ENCODE measurements at places on chromosomes 4 and X.

GRCh38 chr4:66572949-66573348 lies 902.7 kb upstream of the EPHA5 start:
- DNase-seq, result no peak

- no peak for DNase-seq
These were observed 164.4 kb upstream of the CPEB2 start for GRCh38 chr4:14837860-14838259.

- DNase-seq, result no peak
These were observed 267.2 kb downstream of the TEX13A start for GRCh38 chrX:104953251-104953650.

GRCh38 chr4:79330720-79331119 lies 4.9 kb upstream of the NAA11 start:
- DNase-seq, result no peak

DNA sequence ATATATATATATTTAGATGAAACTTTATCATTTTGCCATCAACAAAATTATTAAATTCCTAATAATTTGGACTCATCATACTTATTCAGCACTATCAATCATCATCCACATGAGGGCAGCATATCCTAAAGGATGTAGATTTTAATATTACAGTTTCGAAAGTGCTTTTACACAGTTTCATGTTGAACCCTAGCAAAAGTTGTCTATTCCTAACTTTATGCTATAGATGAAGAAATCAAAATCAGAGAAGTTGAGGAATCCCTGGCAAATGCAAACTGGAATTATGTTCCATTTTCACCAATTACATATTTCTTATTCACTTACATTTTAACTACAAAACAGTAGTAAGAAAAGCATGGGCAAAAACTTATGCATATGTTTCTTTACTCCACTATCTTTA lies 36.6 kb upstream of the UGT2A1 start:
- no peak for DNase-seq

DNA sequence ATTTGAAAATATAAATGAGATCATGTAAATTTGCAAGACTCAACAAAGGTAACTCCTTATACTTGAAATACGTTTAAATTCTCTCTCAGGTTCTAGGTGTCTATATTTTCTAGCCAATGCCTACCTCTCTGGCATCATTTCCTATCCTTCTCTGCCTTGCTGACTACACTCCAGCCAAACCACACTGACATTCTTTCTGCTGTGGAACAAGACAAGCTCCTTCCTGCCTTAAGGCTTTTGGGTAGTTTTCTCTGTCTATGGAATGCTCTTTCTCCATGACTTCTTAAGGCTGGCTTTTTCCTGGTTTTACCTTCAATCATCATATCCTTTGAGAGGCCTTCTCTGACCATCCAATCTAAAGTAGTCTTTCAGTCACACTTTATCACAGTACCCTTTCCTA lies 201.0 kb downstream of the SPRY1 start:
- DNase-seq, result no peak

DNA sequence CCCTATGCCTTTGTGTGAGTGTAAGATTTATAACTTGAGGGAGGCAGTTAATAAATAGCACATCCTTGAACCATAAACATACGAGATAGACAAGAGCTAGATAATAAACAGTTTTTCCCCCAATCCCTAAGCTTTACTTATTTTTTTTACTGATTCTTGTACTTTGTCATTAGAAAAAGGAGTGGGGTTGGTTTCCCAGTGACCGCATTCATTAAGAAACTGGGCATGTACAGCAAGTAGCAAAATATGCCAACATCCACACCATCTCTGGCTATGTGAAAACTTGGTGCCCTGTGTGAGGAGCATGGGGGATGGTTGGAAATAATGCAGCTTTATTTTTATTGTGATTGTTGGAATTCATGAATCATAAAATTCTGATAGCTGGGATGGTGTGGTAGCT lies 176.2 kb downstream of the CBR4 start:
- DNase-seq, result no peak

DNA sequence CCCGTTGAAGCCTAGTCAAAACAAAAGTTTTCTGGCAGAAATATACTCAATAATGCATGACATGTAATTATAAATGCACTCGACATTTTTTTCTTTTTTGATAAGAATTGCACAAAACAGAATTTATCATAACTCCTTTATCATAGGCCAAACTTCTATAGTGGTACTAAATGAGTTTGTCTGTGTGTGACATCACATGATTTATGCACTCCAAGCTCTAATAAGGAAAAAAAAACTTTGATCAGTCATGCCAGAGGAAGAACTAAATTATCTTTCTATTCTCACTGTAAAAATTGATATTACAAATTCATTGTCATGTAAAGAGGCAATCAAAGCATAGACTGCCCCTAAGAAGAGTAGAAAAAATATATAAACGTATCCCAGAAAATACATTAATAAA lies 112.4 kb upstream of the NOCT start:
- no peak for DNase-seq

DNA sequence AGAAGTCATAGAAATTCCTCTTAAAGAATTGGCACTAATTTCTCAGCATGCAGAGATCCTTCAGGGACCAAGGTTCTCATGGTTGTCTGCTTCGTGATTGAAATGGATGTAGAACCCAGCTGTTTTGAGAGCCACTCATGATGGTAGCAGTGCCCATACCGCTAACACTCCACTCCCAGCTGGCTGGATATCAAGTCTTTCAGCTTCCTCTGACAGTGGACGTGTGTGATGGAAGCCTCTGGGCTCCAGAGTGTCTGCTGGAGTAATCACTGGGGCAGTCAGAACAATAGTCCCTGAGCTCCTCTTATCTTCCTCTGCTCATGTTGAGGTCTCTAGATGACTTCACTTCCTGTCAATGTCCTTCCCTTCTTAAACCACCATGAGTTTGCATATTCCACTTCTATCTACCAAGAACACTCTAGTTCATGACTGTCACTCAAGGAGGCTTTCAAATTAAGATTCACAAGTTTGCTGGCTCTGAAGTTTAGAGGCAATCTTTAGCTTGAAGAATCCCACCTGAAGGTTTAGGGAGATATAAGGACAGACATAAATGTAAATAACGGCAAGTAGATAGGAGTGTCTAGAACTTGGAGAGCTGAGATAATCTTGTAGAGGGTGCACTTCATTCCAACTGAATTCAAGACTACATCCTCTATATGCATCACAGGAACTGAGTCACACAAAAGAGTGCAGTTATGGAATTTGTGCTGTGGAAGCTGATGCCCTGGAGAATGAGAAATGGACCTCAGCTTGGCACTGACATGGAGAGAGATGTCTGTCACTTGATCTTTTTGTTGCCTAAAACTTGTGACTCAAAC lies 64.5 kb upstream of the WDR1 start:
- DNase-seq, result peak; percentile 11

GRCh38 chr4:140672416-140672815 lies 83.8 kb downstream of the TBC1D9 start:
- DNase-seq, result no peak

DNA sequence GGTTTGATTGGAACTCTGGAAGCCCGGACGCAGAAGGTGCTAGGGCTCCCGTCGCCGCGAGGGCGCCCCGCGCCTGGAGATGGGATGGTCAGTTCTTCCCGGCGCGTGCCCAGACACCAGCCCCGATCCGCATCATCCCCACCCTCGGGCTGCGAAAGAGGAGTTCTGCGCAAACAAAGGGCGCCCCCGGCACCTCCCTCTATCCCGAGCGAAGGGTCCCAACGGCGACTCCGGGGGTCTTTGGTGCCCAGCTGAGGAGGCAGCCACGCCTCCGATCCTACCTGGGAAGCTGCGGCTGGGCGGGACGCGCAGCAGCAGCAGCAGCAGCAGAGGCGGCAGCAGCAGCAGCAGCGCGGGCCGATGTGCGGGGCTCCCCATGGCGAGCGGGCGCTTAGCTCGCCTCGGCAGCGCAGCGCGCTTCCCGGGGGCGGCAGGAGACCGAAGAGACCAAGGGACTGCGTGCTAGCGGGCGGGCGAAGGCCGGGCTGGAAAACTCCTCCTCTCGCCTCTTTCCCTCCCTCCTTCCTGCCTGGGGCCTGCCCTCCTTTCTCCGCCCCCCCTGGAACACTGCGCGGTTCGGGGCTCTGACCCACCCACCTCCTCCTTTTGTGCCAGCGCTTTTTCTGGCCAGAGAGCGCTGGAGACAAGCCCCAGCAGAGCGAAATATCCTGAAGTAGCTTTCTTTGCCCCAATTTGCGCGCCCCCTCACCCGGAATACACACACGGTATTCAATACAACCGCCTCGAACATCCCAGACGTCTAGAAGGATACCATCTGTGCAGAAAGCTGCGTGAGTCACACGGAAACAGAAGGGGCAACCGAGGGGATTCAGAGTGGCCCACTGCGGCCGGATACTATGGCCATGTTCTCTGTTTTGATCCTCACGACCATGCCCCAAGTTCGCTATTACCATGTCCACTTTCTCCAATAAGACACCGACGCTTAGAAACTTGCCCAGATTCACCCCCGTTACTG lies at the start of gene SRPX:
SRPX (minus strand) TSS at position 457 of the 976 bp plus-strand sequence; CDS start at position 378, 79 bp downstream.
- DNase-seq, result no peak

DNA sequence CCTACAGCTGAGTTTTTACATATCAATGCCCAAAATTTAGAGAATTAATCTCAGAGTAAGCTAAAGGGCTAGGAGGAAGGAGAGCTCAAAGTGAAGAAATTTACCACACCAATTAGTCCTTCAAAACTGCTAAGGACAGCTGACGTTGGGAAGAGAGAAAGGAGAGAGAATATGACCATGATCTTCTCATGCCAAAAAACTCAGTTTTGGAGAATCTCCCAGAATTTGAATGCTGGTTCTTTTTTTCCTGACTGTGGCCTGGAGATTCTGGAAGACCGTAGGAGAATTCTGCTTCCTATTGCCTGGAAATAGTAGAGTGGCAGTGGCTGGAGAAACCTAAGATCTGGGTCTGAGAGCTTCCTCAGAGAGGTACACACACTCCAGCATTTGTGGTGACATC lies 834.4 kb upstream of the SLIT2 start:
- no peak for DNase-seq

DNA sequence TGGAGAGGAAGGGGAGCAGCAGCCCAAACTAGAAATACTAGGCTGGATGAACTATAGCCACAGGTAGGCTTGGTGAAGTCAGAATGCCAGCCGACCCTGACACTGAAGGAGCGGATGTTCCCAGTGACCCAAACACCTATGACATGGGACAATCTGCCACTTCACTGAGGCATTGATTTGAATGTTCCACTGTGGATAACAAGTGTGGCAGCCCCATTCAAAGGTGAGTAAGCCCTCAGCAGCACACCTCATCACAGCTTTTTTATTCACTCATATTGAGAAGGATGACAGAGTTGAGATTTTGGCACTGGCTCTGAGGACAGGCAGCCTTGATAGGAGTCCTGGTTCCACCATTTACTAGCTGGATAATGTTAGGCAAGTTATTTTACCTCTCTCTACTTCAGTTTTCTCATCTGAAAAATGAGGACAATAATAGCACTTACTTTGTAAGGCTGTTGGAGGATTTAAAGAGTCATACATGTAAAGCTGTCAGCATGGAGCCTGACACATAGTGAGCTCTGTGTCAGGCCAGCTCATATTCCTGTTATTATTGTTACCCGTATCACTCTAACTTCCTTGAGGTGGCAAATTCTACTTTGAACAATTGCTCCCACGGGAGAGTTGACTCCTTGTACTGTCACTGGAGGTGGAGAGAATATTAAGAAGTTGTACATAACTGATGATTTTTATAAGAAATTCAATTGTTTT lies 114.6 kb downstream of the RASL11B start:
- DNase-seq, result no peak

DNA sequence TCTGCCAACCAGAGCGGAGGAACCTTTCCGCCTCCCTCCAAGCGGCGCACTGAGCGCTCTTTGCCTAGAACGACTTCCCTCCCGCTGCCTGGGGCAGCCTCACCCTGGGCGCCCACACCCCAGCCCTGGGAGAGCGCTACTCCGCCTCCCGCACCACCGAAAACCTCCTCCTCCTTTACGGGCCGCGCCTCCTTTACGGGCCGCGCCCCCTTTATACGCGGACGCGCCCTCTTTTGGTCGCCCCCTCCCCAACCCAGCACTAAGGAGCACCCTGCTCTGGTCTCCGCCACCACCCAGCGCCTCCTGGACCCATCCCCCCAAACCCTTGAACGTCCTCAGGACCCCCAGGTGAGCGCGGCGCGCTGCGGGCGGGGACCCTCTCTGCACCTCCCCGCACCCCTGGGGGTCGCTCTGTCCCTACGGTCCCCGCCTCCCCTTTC lies 586 bp upstream of the NSG1 start:
- DNase-seq, result no peak

DNA sequence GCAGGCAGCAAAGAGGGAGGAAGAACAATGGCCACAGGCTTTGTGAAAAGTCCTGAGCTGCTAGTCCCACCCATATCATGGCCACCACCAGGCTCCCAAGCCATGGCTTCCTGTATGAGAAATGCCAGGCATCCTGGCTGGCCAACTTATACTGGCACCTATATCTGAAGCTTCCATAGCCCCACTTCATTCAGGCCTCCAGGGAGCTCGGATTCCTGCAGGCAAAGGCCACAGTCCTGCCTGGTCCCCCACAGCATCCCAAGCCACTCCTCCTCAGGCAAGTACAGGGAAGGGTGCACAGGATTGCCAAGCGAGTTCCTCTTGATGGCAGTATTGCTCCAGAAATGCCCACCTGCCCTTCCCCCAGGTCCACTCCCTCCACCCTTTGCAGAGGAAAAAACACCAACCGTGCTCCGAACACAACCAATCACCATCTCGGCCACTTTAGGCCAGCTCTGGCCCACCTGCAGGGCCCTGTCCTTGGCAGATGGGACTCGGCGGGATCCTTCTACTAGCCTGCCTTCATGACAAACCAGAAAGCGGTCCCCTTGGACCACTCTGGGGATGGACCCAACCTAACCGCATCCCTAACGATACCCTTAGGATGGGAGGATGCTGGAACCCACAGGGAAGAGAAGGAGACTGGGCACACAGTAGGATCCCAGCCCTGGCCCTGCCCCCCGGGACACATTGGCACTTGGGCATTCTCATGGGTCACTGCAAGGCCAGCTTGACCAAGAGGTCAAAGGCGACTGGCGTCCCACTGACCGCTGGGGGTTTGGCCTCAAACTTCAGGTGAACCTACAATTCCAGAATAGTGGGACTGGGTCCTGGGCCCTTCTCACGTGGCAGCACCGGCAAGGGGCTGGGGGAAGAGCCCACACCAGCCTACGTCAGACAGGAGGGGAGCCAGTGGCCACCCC lies 220.4 kb upstream of the AGTR2 start:
- no peak for DNase-seq

GRCh38 chr4:169657470-169658107 lies 37.2 kb downstream of the CLCN3 start:
- no peak for DNase-seq

GRCh38 chr4:134777606-134778005 lies 576.0 kb upstream of the PABPC4L start:
- DNase-seq, result no peak

GRCh38 chr4:79852305-79852730 lies 220.7 kb downstream of the ANTXR2 start:
- DNase-seq, result no peak

DNA sequence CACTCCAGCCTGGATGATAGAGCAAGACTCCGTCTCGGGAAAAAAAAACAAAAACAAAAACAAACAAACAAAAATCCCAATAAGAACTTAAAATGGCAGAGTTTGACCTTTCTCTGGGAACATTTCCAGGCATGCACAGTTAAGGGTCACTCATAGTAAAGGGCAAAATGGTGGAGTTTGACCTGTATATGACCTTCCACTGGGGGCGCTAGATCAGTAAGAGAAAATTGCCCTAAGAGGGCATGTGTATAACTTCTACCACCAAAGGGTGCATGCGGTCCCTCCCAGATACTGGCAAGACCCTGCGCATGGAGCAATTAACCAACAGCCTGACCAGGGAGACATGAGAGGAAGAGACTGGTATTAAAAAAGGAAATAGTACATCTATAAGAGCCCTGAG lies 177.2 kb downstream of the MOSPD2 start:
- no peak for DNase-seq
